ENCODE measurements at places on chromosomes 5 and 9.

- DNase-seq = no peak
These were observed 81.5 kb downstream of the PALM2AKAP2 start for GRCh38 chr9:109861499-109861898.

DNA sequence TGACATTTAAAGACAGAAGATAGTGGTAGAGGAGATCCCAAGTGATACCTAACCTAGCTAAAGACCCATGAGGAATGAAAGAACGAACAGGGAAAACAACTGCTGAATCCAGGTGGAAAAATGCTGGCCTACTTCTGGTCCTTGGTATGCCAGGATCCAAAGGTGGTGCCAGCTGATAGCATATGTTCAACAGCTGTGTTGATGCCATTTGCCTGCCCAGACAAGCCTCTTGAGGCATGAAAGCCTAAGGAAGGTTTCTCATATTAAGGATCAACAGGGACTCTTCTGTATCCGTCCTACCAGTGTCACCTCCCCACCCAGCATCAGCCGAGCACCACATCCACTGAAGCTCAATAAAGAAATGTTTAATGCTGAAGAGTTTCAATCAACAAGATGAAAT, 225.7 kb upstream of the DMRT1 start:
- DNase-seq = no peak

DNA sequence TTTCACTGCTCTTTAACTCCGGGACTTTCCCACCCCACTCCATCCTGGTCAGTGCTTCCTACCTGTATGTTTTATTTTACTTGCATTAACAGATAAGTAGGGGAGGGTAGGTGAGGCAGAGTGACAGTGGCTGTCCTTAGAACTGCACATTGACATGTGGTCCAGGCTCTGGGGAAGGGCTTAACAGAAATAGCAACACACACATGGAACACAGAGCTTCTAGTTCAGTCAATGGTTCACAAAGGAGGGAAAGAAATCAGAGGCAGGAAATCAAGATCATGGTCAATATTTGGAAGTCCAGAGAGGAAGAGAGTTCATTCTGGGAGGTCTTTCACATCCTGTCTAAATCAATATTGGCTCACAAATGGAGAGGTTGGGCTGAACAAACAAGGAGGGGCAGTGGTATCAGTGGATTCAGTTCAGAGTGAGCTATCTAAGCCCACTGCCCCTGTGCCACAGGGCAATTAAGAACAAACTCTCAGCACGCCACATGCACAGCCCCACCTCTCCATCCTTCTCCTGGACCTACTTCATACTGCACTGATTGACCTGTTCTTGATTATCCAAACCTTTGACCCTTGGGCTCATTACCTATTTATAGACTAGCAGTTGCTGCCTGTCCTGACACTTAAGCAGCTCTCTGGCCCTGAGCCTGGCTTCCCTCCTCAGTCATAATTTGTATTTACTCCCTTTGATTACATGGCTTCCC, 6.2 kb upstream of the VPS13A start:
- DNase-seq = no peak

DNA sequence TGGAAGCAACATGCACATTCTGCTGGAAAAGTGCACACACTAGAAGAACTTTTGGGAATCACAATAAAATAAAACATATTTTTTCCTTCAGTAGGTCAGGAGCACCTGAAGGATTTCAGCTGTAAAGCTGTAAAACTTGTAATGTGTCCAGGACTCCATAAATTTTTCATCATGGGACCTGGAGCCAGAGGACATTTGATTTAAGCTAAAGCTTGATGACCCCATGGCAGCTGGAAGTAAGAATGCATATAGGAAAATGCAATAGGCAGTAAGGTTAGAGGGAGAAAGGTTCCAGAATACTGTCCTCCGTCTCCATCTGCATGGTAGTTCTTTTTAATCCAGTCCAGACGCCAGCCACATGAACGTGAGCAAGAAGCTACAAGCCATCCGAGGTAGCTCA, 166.0 kb downstream of the ADAMTSL1 start:
- no peak for DNase-seq

GRCh38 chr9:69141851-69142250, 32.2 kb upstream of the TJP2 start:
- DNase-seq = no peak

- no peak for DNase-seq
These were observed 125.4 kb upstream of the ADAMTS16 start for GRCh38 chr5:5014586-5015235.

- no peak for DNase-seq
These were observed 144.0 kb downstream of the ATG10 start for GRCh38 chr5:82115858-82116257.

- no peak for DNase-seq
These were observed 22.2 kb downstream of the GPX3 start for GRCh38 chr5:151042453-151043093.

- no peak for DNase-seq
These were observed 682.3 kb downstream of the BRINP1 start for GRCh38 chr9:118686959-118687358.

DNA sequence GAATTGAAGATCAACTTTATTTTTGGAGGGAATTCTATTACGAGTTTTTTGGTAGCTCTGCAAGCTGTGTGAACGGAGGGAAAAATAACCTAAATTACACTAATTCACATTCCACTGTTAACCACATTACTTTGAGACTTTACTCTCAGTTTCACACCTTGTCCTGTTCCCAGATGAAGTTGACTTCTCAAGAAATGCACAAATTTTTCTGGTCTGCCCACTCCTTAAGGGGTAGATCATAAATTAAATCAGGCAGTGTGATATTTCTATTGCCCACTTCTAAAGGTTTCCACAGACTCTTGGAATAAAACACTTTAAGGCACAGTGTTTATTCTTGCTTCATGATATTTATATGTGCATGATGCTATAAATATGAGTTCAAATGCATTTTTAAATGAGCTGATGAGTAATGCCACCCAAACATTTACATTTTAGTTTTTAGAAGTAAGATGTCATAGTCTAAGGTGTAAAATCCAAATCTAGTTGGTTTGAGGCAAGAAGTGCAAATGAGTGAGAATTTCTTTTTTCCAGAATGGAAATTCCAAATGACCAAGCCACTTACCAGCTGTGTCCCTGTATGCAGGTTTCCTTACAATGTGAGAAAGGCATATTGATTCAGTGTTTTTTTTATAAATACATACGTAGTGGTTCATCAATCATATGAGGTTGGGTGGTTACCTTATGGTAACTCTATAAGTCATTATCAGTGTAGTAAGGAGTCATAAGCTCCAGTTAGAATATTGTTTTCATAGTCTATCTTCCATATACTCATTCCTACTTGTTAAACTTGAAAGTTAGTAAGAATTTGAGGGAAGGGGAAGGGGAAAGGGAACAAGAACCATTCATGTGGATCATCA, 437.7 kb upstream of the MEF2C start:
- DNase-seq = no peak

Measured in RWPE2 (cell line).